ENCODE measurements at places on chromosomes 1 and 21. TPM values are rescaled to one million over a fixed set of nuclear protein-coding genes. Genes with fewer than 3 reads are reported as not detected.

The TRAF3IP3 gene
- 217 TPM for total RNA-seq

The ACTA1 gene
- total RNA-seq = not detected

The HSPG2 gene
- 2.8 TPM for total RNA-seq

The SELP gene
- 0.97 TPM for total RNA-seq

The PAQR6 gene
- total RNA-seq = 3.9 TPM

- no peak overlapping the region for H3K27ac ChIP-seq
- H3K36me3 ChIP-seq = no peaks in the 10 kb centered on the region
- peaks cover 2% of the 10 kb centered on the region for H3K4me1 ChIP-seq
- H3K27me3 ChIP-seq = peaks cover 5% of the 10 kb centered on the region
- DNase-seq = no peak
Measured at GRCh38 chr1:2972011-2972878, 49.0 kb upstream of the ACTRT2 start.

DNA sequence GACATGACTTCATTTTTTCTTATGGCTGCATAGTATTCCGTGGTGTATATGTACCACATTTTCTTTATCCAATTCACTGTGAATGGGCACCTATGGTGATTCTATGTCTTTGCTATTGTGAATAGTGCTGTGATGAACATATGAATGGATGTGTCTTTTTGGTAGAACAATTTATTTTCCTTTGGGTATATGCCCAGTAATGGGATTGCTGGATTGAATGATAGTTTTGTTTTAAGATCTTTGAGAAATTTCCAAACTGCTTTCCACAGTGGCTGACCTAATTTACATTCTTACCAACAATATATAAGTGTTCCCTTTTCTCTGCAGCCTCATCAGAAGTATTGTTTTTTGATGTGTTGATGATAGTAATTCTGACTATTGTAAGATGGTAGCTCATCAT is 361.7 kb upstream of the SGIP1 start:
- peaks cover 13% of the 10 kb centered on the region for H3K4me1 ChIP-seq
- no peak overlapping the region for H3K27ac ChIP-seq
- H3K36me3 ChIP-seq = no peaks in the 10 kb centered on the region
- no peak overlapping the region for H3K4me3 ChIP-seq
- H3K27me3 ChIP-seq = peaks cover 5% of the 10 kb centered on the region

Data from activated CD4-positive, alpha-beta memory T cell treated with anti-CD3 and anti-CD28 coated beads for 36 hours (primary cell).